ENCODE measurements at places on chromosomes 4 and X.

- DNase-seq, result no peak
Observed at GRCh38 chrX:19347916-19348315, 4.2 kb downstream of the PDHA1 start.

DNA sequence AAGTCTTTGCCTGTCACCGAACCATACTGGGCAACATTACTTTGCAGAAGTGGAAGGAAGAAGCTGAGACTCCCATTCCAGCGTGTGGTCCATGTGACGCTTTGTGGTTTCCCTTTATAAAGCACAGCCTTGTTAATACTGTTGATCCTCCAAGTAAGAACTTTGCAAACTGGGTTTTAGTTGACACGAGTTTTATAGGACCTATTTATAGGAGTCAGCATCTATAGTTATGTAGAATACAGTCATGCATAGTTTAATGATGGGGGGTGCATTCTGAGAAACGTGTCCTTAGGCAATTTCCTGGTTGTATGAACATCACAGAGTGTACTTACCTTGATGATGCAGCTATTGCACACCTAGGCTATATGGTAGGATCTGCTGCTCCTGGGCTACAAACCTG, 1879.4 kb upstream of the TENM3 start:
- no peak for DNase-seq

DNA sequence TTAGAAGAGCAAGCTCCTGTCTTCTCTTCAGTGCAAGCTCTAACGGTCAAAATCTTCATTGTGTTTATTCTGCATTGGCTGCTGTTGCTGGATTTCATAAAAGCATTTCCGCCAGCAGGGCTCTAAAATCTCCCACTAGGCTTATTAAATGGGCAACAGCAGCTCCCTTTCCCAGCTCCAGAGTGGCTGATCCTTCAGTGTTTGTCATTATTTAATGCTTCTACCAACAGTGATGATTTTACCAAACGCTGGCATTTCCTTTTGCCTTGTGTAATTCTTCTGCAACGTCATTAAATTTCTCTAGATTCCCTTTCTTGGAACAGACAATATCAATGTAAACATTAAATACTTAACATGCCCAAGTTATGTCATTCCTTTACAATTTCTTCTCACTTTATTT, 20.1 kb downstream of the SLC7A11 start:
- no peak for DNase-seq

DNA sequence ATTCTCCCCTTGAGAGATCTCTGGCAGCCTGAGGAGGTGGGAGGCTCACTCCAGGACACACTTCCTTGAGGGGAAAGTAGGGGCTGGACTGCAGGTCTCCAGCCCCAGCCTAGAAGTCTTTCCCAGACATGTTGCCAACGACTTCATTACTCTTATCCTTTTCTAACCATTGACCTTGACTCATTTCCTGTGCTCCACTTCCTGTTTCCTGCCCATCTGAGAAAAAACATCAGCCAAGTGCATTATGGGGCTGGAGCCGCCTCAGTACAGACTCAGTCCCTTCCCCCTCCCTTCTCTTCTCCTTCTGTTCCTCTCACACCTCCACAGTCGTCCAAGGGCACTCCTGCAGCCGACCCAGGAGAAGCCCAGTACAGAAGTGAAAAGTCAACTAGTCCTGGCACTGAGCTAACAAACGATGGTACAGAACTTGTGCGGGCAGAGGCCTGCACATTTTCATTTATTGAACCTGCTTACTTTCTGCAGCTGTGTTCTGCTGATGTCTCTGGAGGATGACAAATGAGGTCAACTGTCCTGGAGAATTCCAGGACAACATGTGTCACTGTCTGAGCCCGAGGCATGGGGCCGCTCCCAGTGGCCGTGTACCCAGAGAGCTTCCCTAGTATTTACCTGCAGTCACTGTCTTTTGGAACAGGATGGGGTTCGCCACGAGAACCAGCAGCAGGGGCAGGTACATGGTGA, 20.1 kb downstream of the GPR143 start:
- no peak for DNase-seq

- no peak for DNase-seq
Observed at GRCh38 chr4:67700116-67700737, 728 bp downstream of the UBA6 start.

- no peak for DNase-seq
Observed at GRCh38 chr4:41658163-41658562, 90.4 kb downstream of the PHOX2B start.

DNA sequence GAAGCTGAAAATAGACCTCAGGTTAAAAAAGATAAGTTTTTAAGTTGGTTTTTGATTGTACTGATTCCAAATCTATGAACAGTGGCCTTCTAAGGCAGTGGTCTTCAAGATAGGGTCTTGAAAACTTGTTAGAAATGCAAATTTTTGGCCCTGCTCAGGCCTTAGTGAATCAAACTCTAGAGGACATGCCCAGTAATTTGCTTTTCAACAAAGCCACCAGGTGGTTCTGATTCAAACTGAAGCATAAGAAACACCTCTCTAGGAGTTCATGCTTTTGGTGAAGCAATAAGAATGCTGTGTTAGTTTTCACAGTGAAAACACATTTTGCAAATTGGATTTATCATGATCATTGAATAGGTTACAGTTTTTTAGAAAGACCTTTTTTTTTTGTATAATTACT, 1849.4 kb upstream of the AGA start:
- no peak for DNase-seq

DNA sequence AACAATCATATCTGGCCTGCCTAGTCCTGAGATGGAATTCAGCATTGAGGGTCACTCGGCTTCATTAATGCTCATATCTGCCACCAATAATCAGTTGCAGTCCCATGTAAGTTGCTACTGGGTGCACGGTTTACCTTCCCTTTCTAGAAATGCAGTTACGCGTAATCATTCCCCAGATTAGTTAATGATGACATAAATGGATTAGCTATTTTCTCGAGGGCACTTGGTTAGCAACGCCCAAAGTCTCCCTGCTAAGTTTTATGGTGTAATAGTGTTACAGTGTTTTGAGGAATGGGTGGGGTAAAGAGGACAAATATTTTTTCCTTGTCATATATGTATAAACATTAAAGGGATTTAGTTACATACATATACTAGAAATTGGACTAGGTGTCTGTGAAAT, 118.8 kb downstream of the MID1 start:
- no peak for DNase-seq

- no peak for DNase-seq
Observed at GRCh38 chr4:144985531-144985930, 112.5 kb downstream of the ANAPC10 start.

DNA sequence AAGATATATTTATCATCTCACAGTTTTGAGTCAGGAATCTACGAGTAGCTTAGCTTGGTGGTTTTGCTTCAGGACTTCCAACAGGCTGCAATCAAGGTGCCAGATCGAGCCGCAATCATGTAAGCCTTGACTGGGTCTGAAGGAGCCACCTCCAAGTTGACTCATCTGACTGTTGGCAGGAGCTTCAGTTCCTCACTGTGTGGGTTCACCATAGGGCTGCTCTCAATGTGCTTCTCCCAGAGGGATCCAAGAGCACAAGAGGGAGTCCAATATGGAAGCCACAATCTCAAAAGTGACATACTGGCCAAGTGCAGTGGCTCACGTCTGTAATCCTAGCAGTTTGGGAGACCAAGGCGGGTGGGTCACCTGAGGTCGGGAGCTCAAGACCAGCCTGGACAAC, 26.5 kb downstream of the DCHS2 start:
- no peak for DNase-seq

- no peak for DNase-seq
Observed at GRCh38 chr4:154049457-154050181, 260.7 kb upstream of the SFRP2 start.

DNA sequence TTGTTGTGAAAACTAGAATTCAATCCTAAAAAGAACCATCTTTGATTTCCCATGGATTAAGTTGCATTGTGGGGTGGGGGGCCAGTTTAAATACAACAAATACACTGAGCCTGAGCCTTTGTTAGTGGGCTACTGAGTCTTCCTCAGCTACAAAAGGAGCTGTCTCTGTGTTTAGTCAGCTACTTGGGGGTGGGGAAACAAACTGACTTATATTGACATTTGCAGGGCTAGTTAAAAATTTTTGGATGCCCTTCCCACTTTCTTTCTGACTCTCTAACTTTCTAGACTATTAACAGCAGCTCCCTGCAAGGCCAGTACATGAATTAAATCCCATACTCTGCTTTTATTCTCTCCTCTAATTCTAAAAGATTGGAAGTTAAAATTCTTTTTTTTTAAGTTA, 32.5 kb upstream of the FHDC1 start:
- no peak for DNase-seq

DNA sequence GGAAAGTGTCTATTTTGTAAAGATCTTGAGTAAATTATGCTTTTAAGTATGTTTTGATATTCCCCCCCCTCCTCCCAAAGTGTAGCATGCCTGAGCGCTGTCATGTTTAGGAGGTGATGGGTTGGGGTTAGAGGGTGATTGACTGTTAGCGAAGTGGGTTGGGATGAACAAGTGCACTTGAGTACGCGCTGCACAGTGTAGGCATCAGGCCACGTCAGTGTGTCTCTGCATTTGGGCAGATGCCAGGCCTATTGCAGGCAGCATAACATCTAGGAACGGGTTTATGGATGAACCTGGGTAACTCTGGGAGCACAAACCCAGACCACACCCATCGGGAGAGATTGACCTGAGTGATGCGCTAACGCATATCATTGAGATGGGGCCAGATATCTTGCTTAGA, 111.2 kb downstream of the TBL1X start:
- DNase-seq, result no peak

GRCh38 chr4:61889117-61889516, 689.0 kb downstream of the ADGRL3 start:
- no peak for DNase-seq

DNA sequence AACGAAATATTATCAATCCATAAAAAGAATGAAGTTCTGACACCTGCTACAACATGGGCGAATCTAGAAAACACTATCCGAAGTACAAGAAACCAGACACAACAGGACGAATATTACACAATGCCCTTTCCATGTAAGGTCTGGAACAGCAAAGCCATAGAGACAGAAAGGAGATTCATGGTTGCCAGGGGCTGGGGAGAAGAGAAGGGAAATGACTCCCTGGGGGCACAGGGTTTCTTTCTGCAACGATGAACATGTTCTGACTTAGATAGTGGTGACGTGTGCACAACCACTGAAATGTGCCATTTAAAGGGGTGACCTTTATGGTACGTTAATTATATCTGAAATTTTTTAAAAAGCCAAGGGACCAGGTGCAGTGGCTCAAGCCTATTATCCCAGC, 28.3 kb downstream of the GPR143 start:
- no peak for DNase-seq

GRCh38 chrX:95764972-95765451, 919.6 kb upstream of the DIAPH2 start:
- DNase-seq, result no peak

DNA sequence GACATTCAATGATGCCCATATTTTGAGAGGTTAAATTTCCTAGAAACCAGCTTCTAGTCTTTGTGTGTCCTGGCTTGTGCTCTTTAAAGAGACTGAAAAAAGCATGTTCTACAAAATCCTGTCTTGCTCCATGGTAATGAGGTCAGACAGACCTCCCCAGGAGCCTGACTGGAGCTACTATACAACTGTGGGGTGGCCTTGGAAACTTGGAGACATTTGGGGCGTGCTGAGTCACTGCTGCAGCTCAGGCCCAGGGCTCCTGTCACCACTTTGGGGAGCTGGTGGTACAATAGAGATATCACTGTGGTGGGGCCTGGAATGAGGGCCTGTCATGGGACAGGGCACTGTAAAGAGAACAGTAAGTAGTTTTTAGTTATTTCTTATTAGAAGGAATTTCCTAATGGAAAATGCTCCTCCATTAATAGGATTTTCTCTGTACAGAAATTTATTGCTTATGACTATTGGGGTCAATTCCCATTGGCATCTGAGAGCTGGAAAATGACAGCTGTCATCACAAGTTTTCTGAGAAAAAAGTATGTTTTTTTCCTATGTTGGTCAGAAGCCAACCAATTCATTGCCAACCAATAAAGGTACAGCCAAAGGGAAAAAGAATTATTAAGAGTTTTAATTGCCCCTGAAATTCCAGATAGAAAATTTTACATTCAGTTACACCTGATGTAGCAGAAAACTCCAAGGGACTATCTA, 207.4 kb upstream of the JADE1 start:
- no peak for DNase-seq

DNA sequence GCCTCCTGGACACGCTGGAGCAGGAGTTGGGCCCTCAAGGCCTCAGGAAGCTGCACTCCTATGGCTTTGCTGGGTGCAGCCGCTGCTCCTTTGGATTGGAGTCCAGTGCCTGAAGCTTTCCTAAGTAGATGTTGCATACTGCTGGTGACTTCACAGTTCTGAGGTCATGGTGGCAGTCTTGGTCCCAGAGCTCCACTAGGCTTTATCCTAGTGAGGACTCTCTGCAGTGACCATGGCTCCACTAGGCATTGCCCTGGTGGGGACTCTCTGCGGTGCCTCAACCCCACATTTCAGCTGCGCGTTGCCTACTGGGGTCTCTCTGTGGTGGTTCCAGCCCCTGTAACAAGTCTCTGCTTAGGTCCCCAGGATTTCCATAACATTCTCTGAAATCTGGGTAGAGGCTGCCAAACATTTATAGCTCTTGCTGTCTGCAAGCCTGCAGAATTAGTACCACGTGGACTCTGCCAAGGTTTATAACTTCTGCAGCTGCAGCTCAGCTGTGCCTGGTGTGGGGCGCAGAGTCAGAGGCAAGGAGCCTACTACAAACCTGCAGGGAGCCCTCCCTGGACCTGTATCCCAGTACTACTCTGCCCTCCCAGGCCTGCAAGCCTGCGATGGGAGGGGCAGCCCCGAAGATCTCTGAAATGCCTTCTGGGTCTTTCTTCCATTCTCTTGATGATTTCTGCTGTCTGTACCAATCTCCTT, 46.0 kb upstream of the NFKB1 start:
- no peak for DNase-seq

DNA sequence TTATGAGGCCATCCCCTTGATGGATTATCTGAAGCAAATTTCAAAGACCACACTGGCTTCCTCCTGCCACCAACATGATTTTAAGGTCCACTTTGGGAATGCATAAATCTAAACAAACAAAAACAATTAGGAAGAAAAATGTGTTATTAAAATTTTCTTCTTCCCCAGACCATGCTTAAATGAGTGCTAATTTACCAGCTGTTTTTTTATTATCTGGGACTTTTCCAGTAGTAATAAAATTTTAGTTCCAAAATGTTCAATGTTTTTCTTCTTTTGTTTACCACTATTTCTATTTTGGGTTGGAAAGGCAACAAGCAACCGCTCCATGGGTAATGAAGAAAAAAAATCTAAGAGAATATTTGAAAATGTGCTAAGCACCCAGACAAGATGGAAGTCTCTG, 62.3 kb downstream of the POLR2B start:
- no peak for DNase-seq

GRCh38 chr4:176611951-176612350, 180.8 kb downstream of the VEGFC start:
- no peak for DNase-seq

DNA sequence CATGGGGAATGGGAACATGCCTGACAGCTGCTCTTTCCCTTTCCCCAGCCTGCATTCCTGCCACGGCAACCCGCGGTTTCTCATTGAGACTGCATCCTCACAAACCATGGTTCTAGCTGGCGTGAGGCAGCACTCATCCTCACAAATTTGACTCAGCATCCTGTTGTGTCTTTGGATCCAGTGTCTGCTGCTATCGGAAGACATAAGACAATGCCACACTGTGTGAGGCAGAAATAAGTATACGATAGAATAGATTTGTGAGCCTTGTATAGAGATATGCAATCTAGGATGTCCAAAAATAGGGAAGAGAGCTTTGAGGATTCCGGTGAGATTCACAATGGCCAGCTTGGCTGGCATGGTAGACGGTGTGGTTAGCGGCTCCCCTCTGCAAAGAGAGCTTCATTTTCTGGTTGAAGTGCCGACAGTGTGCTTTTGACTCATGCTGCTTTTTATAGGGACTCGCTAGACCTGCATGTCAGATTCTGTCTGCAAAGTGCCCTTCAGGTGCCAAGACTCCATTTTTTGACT, 161.3 kb upstream of the PSAPL1 start:
- no peak for DNase-seq
